ENCODE measurements at places on chromosomes 16 and 17. TPM values are rescaled to one million over a fixed set of nuclear protein-coding genes. Genes with fewer than 3 reads are reported as not detected.

Gene CTRB1
- total RNA-seq: not detected

Gene FKBP10
- total RNA-seq: 1.5 TPM

Gene RMI2
- total RNA-seq: 37.0 TPM

Gene PPP1R27
- not detected for total RNA-seq

Gene MGAT5B
- total RNA-seq: 0.46 TPM

Gene KRT33B
- not detected for total RNA-seq

Gene ATP2A1
- 2.1 TPM for total RNA-seq

Gene SMIM36
- total RNA-seq: not detected
